ENCODE measurements at places on chromosomes 13 and 19. TPM values are rescaled to one million over a fixed set of nuclear protein-coding genes. Genes with fewer than 3 reads are reported as not detected.

The PSG2 gene
- not detected for total RNA-seq

DNA sequence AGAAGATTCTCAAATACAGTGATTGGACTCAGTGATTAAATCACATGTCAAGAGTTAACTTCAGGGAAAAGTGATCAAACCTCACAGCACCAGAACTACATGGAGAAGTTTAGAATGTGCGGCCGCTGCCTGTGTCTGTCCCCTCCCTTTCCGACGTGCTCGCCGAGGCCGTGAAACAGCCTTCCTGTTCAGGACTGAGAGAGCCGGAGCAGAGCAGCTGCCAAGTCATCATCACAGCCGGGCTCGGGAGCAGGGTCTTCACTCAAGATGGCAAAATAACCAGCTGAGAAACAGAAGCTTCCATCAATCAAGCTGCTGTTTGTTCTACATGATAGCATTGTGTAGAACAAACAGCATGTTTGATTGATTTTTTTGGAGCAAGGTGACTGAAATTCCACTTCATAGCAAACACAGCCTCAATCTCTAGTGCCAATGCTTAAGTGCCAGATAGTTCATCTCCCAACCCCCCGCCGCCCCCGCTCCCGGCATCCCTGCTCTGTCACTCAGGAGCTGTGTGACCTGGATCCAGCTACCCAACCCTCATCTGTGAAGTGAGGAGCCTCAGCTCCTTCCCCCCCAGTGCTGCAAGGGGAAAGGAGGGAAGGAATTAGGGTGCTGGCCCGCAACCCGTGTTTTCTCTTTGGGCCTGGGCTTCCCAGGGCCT, 70.6 kb downstream of the HSPH1 start:
- H3K4me1 ChIP-seq = peaks cover 10% of the 10 kb centered on the region
- H3K27ac ChIP-seq = no peak overlapping the region
- H3K36me3 ChIP-seq = no peaks in the 10 kb centered on the region
- DNase-seq = no peak
- no peak overlapping the region for H3K4me3 ChIP-seq
- H3K27me3 ChIP-seq = no peaks in the 10 kb centered on the region

The PPM1N gene
- total RNA-seq = 1.6 TPM

DNA sequence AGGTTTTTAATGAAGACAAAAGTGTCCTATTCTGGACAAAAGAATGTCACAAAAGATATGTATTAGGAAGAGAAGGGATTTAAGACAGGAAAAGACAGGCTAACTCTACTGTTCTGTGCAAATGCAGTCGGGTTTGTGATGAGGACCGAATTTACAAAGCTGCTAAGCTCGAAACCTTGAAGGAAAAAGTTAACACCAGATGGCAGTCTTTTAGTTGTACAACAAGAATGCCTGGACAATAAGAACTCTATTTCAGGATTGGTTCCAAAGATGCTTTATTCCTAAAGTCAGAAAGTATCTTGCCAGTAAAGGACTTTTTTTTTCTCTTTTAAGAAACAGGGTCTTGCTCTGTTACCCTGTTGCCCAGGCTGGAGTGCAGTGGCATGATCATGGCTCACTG, 51.1 kb downstream of the HS6ST3 start:
- H3K27me3 ChIP-seq = no peaks in the 10 kb centered on the region
- DNase-seq = no peak
- H3K4me1 ChIP-seq = no peaks in the 10 kb centered on the region
- H3K4me3 ChIP-seq = no peak overlapping the region
- no peak overlapping the region for H3K27ac ChIP-seq

The TMEM38A gene
- 10.4 TPM for total RNA-seq

GRCh38 chr19:42662712-42663111, 68.0 kb upstream of the CEACAM8 start:
- no peaks in the 10 kb centered on the region for H3K4me1 ChIP-seq
- no peak overlapping the region for H3K4me3 ChIP-seq
- no peak for DNase-seq
- no peak overlapping the region for H3K27ac ChIP-seq
- no peaks in the 10 kb centered on the region for H3K36me3 ChIP-seq

- no peak overlapping the region for H3K4me3 ChIP-seq
- H3K27me3 ChIP-seq = no peaks in the 10 kb centered on the region
- peaks cover 7% of the 10 kb centered on the region for H3K36me3 ChIP-seq
- H3K4me1 ChIP-seq = peaks cover 37% of the 10 kb centered on the region
- no peak for DNase-seq
Observed at GRCh38 chr19:17109300-17109699, 33.7 kb downstream of the MYO9B start.

DNA sequence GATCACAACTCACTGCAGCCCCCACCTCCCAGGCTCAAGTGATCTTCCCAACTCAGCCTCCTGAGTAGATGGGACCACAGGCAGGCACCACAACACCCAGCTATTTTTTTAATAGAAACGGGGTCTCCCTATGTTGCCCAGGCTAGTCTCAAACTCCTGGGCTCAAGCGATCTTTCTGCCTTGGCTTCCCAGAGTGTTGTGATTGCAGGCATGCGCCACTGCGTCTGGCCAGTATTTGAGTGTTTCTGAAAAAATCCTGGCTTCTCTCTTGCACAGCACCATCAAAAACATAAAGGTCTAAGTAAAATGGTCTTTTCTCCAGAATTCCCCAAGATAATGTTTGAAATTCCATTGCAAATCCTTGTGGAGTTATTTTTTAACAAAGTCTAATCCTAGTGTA, 47.8 kb downstream of the ELF1 start:
- no peaks in the 10 kb centered on the region for H3K36me3 ChIP-seq
- DNase-seq = no peak
- no peak overlapping the region for H3K4me3 ChIP-seq
- H3K4me1 ChIP-seq = peaks cover 77% of the 10 kb centered on the region

DNA sequence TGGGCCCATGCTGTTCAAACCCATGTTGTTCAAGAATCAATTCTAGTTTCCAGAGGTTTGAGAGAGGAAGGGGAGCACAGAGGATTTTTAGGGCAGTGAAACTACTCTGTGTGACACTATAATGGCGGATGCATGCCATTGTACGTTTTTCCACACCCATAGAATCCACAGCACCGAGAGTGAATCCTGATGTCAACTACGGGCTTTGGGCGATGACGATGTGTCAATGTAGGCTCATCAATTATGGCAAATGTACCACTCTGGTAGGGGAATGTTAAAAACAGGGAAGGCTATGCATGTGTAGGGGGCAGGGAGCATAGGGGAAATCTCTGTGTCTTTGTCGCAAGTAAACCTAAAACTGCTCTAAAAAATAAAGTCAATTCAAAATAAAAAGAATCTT, 70.7 kb upstream of the UBAC2 start:
- no peak for DNase-seq
- H3K4me1 ChIP-seq = peaks cover 5% of the 10 kb centered on the region
- no peak overlapping the region for H3K27ac ChIP-seq
- no peaks in the 10 kb centered on the region for H3K27me3 ChIP-seq
- no peaks in the 10 kb centered on the region for H3K36me3 ChIP-seq
- no peak overlapping the region for H3K4me3 ChIP-seq

The MYBPC2 gene
- total RNA-seq = not detected

DNA sequence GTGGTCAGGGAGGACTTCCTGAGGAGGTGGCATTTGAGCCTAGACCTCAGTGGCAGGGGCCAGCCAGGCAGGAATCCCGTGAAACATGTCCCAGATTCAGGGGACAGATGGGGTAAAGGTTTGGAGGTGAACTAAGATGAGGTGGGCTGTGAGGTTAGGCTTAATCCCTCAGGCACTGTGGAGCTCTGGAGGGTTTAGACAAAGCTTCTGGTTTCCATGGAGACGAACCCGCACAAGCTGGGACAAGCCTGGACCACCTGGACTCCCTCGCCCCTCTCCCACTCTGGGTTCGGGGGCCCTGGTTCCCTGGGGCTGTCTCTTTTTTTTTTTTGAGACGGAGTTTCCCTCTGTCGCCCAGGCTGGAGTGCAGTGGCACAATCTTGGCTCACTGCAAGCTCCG, 15.7 kb downstream of the TJP3 start:
- H3K4me1 ChIP-seq = peaks cover 26% of the 10 kb centered on the region
- H3K27me3 ChIP-seq = peaks cover 66% of the 10 kb centered on the region

DNA sequence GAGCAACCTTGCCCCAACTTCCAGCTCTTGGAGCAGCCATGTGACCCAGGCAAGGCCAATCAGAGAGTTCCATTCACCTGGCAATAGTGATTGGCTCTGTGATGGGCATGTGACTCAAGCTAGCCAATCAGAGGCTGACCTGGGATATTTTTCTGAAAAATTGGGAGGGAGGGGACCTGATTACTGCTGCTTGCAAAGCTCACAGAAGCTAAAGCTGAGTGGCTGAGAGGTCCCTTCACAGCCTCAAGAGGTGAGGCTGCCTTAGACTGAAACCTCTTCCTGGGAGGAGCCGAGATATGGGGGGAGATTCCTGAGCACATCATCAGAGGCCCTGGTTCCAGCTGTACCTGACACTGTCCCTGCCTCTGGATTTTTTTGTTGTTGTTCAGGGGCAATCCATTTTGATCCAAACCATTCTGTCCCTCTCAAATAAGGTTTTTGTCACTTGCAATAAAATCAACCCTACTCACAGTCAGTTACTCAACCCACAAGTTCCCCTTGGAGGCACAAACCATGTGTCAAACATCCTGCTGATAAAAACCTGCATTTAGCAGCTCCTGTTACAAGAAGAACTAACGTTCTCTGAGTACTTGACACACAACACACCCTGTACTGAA, 4.8 kb downstream of the CIB3 start:
- H3K27me3 ChIP-seq = no peaks in the 10 kb centered on the region
- no peak for DNase-seq
- H3K36me3 ChIP-seq = no peaks in the 10 kb centered on the region
- no peak overlapping the region for H3K4me3 ChIP-seq
- H3K27ac ChIP-seq = no peak overlapping the region

- DNase-seq = no peak
- peaks cover 7% of the 10 kb centered on the region for H3K36me3 ChIP-seq
- H3K4me1 ChIP-seq = peaks cover 97% of the 10 kb centered on the region
- peak overlapping the region; percentile 97 for H3K27ac ChIP-seq
Observed at GRCh38 chr19:13024126-13024950, 29.1 kb downstream of the NFIX start.

The PEG3 gene
- total RNA-seq = 13.7 TPM

DNA sequence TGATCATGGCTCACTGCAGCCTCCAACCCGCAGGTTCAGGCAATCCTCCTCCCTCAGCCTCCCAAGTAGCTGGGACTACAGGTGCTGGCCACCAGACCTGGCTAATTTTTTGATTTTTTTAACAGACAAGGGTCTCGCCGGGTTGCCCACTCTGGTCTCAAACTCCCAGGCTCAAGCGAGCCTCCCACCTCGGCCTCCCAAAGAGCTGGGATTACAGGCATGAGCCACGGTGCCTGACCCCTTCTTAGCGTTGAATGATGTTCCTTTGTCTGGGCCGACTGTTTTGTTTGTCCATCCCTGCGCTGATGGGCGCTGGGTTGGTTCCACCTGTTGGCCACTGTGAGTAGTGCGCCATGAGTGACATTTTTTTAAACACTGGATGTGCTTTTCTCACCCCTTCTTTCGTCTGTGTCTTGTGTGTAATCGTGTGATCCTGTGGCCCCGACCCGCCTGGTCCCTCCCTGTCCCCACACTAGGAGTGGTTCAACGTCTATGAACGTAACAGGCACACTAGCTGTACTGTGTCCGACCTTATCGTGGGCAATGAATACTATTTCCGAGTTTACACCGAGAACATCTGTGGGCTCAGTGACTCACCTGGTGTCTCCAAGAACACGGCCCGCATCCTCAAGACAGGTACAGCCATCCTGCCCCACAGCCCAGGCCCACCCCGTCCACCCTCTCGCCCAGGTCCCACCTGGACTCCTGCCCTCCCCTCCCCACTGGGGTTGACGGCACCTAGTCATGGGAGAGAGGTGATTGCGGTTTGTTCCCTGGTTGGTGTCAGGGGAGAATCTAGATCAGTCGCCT, 15.0 kb upstream of the EMC10 start:
- no peaks in the 10 kb centered on the region for H3K4me1 ChIP-seq
- no peaks in the 10 kb centered on the region for H3K36me3 ChIP-seq
- H3K27me3 ChIP-seq = peaks cover 85% of the 10 kb centered on the region
- no peak overlapping the region for H3K4me3 ChIP-seq
- DNase-seq = no peak
- H3K27ac ChIP-seq = no peak overlapping the region

DNA sequence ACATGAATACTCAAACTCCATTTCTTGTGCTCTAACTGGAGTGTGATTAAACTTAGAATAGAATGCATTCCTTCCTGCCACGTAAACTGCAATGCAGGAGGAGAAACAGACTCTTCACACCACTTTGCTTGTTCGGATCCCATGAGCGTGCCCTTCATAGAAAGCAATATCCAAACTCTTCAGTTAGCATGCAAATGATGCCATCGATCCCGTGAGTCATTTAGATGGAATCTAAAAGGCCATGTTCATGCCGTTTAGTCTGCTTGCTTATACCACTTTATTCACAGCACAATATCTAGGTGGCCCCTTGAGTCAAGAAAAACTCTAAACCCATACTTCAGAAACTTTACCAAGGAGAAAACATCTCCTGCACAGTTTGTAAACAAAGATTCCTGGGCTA, 225.8 kb downstream of the OXGR1 start:
- DNase-seq = no peak
- H3K27ac ChIP-seq = no peak overlapping the region
- no peaks in the 10 kb centered on the region for H3K36me3 ChIP-seq
- no peak overlapping the region for H3K4me3 ChIP-seq
- no peaks in the 10 kb centered on the region for H3K4me1 ChIP-seq

The ZNF726 gene
- 0.32 TPM for total RNA-seq

GRCh38 chr19:33446330-33447293, 73.1 kb downstream of the CEBPG start:
- no peaks in the 10 kb centered on the region for H3K4me1 ChIP-seq
- no peak overlapping the region for H3K27ac ChIP-seq
- peaks cover 19% of the 10 kb centered on the region for H3K36me3 ChIP-seq

DNA sequence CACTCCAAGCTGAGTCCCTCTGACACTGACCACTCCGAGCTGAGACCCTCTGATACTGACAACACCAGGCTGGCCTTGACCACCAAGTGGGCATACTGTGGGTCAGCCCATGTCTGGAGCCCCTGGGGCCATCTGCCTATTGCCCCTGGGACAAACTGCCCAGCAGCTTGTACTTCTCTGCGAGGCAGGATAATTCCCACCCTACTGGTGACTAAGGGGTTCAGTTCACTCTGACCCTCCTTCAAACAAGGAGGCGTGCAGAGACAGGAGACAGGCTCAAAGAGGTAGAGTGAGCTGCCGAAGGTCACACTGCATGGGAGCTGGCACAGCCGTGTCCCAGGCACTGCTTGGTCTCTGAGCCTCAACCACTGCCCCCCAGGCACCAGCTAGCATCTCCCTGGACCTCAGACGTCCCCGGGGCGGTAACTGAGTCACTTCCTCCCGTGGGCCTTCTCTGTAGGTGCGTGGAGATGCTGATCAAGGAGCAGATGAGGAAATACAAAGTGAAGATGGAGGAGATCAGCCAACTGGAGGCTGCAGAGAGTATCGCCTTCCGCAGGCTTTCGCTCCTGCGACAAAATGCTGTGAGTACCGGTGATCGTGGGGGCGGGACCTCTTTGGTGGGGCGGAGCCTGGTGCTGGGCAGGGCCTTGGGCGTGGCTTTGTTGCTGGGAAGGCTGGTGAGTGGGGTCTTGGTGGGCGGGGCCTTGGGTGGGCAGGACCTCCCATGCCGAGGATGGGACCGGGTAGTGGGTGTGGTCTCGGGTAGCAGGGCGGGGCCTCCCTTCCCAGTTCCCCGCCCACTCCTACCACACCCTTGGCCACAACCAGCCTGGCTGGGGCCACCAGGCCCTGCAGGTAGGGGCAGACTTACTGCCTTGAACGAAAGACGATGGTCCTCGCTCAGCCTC, 5.8 kb upstream of the USE1 start:
- H3K4me1 ChIP-seq = peaks cover under 1% of the 10 kb centered on the region
- no peaks in the 10 kb centered on the region for H3K27me3 ChIP-seq
- no peak overlapping the region for H3K27ac ChIP-seq
- H3K4me3 ChIP-seq = no peak overlapping the region

All from esophagus muscularis mucosa (tissue), 4 donors.